ENCODE measurements at places on chromosomes 13 and 19.

DNA sequence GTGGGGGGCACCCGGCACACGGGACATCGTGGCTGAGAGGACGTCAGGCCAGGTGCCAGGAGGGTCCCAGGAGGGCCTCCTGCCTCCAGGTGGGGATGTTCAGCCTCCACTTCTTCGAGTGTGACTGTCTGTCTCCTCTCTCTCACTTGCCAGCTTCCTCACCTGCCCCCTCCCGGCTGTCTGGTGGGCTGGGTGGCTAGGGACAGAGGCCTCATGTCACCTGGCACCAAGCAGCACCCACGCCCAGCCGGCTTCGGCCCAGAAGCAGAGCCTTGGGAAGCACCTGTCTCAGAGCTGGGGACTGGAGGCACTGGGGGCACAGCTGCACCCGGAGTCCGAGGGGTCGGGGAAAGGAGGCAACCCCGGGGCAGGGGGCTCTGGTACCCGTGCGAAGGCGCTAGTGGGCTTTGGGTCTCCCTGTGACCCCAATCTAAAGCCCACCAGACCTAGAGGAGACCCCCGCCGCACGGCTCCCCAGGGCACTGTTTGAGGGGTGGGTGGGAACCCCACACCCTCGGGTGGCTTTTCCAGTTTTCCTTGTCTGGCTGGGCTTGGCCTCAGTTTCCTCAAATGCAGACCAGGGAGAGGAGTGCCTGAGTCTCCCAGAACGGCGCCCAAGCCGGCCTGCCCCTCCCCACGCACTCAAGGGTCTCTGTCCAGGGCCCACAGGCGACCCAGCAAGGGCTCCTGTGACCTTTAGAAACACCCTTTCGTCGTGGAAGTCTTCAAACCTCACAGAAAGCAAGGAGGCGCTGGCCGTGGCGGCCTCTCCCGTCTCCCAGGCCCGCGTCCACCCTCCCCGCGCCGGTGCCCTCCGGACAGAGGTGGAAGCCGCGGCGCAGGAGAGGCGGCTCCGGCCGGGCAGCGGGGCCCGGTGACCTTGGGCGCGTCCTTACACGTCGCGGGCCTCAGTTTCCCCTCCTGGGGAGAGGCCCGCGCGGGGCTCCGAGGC lies 664 bp upstream of the HCN2 start:
- no peak for DNase-seq

DNA sequence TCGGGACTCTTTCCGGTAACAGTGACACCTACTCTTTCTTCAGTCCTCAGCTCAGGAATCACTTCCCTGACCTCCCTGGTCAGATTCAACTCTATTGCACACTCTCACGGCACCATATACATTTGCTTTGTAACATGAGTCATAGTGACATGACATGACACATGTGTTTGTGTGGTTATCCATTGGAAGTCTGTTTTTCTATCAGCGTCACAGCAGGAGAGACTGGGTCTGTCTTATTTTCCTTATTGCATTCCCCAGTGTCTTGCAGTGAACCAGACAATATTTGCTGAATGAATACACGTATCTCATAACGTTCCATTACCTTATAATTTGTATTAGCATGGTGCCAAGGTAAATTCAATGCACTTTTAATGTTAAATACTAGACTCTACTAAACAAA lies 102.0 kb downstream of the DCLK1 start:
- DNase-seq = no peak

GRCh38 chr13:26509491-26509890 lies 48.0 kb upstream of the WASF3 start:
- DNase-seq = no peak

DNA sequence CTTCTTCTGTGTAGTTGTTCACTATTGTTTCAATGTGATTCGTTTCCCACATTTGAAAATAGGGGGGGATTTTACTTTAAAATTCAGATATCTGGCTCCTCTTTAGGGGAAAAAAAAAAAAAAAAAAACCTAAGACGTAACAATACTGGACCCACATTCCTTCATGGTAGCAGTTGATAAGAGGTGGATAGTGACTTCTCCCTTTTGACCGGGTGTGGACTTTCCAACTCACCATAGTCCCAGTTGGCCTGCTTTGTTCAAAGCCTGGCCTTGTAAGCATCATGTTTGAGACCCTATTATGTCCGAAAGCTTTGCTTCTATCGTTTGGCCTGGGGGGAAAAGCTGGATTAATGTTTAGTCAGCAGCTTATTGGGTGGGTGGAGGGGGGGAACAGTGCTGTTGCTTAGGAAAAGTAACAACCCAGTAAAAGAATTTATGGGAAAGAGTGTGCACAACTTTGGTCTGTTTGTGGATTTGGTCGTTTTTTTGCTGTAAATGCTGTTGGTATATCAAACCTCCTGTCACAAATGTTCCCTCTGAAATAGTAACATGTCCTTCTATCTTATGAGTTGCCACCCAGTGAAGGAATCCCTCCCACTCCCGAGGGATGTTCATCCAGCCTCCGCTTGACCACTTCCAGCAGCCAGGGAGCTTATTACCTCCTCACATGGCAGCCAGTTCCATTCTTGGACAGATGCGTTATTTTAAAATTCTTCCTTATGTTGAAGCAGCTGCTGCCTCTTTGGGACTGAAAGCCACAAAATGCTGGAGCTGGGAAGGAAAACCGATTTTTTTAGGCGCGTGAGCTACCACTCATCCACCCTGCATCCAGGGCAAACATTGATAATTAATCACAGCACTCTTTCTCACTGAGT lies 10.4 kb downstream of the SAMD4B start:
- no peak for DNase-seq

DNA sequence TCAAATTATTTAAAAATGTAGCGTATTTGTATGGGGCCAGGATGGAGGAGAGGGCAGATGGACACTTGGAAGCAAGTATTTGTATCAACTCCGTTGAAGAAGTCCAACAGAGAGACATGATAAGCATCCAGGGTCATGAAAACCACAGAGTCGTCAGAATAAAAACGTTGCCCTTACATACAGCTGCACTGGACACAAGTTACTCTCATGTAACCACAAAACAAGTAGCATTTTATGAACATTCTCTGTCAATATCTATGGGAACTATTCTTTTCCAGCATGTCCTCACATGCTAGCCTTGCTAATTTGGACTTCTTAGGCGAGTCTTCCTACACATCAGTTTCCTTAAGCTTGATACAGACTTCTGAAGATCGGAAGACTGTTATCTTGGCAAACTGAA lies 35.0 kb downstream of the EFNB2 start:
- DNase-seq = no peak

DNA sequence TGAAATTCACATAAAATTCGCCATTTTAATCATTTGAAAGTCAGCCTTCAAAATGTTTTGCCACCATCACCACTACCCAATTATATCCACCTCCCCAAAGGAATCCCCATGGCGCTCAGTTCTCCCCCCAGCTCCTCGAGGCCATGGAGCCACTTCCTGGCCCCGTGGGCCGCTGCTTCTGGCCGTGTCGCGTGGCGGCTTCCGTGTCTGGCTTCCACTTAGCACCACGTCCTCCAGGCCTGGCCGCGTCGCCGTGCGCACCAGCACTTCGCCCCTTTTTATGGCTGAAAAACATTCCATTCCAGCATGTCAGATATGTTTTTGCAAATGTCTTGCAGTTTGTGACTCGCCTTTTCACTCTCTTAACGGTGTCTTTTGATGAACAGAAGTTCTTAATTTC lies 46.7 kb upstream of the DCUN1D2 start:
- no peak for DNase-seq

GRCh38 chr13:77358001-77358400 lies 31.1 kb upstream of the MYCBP2 start:
- no peak for DNase-seq

- DNase-seq = peak; percentile 73
Observed at GRCh38 chr13:39263033-39263432, 224.8 kb downstream of the NHLRC3 start.

GRCh38 chr19:17390665-17391370 lies 3.2 kb downstream of the CCDC194 start:
- DNase-seq = peak; percentile 95

DNA sequence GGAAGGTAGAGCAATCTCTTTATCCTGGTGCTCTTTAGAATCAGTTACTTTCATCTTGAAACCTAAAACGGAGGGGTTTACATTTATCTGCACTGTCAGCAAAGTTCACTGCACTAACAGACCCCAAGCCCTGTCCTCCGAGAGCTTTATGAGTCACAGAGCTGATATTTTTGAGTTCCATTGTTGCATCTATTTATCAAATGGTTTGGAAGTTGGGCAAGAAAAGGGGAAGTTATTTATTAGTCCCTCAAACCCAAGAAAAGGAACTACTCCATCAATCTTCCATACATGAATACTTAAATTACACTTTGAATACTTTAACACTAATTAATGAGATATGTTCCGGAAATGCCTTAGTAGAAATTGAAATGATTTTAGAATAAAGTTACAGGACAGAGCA lies 55.5 kb downstream of the EDNRB start:
- DNase-seq = no peak

- DNase-seq = no peak
Observed at GRCh38 chr13:46556418-46556779, 3.4 kb downstream of the LRCH1 start.

DNA sequence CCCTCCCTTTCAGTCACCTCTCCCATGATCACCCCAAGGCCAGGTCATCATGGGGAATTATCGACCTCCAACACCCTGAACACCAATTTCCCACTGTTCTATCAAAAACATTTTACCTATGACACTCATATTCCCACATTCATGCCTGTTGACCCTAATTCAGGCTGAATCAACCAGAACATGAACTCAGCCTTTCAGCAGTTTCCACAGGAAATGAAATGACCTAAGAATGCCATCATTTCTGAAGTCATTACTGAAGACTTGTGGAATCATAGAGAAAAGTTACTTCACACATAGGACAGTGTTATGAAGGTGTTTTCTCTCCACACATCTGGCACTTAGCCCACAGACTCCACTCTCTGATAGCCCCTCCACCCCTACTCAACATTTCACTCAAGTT lies 29.9 kb upstream of the FAM124A start:
- DNase-seq = peak; percentile 63

Data from dermis blood vessel endothelial cell (primary cell).